NCI-H1417 treated with DMSO at 0.1 percent for 48 hours (cell line): ENCODE measurements at places on chromosomes 6 and 20.

- no peak for DNase-seq
These were observed 821.3 kb downstream of the TFAP2A start for GRCh38 chr6:9593554-9593953.

- DNase-seq, result no peak
These were observed 237.5 kb downstream of the CD83 start for GRCh38 chr6:14354919-14355572.

GRCh38 chr6:144349690-144350527 lies 64.8 kb downstream of the UTRN start:
- DNase-seq, result no peak

- DNase-seq, result no peak
These were observed 20.0 kb upstream of the HIVEP1 start for GRCh38 chr6:11992086-11992485.

GRCh38 chr6:64227863-64228262 lies 592.3 kb downstream of the PHF3 start:
- DNase-seq, result no peak

DNA sequence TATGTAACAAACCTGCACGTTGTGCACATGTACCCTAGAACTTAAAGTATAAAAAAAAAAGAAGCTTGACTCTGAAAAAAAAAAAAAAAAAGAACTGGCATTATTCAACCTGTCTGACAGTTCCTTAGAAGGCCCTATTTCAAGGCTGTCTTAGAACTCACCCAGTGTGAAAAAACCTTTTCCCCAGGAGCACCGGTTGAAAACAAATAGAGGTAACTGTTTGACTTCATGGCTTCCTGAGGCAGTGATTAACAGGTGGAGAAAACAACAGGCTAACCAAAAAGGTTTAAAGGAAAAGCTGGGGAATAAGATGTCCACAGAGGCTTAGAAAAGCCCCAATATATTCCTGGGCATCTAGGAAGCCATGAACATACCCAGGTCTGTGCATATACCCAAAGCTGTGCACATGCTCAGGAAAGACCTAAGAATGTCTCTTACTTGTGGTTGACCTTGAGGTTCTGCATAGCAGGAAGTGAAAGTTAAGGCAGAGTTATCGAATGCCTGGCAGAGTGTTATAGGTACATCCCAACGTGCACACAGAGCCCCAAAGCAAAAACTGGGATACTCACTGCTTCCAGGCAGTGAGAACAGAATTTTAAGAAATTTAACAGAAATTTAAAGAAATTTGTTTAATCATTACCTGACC lies 7.0 kb downstream of the UQCC1 start:
- DNase-seq, result no peak

- DNase-seq, result no peak
These were observed 75.4 kb upstream of the PTPN1 start for GRCh38 chr20:50434653-50435396.

DNA sequence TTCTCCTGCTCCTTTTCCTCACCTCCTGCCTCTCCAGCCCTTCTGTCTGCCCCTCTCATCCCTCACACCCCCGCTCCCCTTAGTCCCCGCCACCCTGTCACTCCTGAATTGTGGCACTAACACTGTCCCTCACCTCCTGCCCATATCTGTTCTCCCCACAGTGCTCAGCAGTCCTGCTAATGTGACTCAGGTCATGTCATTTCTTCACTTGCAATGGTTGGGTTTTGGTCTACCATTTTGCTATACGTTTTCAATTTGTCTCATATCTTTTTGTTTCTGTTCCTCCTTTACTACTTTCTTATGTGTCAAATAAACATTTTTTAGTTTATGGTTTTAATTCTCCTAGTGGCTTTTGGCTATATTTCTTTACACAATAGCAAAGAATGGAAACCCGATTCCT lies 1.3 kb upstream of the HLA-B start:
- no peak for DNase-seq

- DNase-seq, result no peak
These were observed 36.7 kb downstream of the PIM1 start for GRCh38 chr6:37206622-37207021.

GRCh38 chr6:6840831-6841291 lies 252.3 kb downstream of the LY86 start:
- DNase-seq, result no peak

DNA sequence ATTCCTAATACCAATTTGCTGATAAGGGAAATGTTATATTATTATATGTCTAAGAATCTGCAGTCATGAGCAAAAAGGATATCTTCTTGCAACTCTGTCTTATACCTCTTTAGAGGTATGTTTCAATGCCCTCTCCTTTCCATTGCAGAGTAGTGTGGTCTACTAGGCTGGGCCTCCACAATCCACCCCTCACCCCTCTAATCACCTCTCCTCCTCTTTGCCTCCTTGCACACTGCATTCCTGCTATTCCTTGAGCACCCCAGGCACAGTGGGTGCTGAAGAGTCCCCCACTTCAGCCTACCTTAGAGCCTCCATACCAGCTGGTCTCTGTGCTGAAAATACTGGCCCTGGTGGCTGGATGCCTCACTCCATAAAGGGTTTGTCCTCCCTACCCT lies 26.9 kb downstream of the ARMC2 start:
- no peak for DNase-seq

GRCh38 chr6:31657406-31658157 lies 1.9 kb downstream of the APOM start:
- DNase-seq, result no peak

DNA sequence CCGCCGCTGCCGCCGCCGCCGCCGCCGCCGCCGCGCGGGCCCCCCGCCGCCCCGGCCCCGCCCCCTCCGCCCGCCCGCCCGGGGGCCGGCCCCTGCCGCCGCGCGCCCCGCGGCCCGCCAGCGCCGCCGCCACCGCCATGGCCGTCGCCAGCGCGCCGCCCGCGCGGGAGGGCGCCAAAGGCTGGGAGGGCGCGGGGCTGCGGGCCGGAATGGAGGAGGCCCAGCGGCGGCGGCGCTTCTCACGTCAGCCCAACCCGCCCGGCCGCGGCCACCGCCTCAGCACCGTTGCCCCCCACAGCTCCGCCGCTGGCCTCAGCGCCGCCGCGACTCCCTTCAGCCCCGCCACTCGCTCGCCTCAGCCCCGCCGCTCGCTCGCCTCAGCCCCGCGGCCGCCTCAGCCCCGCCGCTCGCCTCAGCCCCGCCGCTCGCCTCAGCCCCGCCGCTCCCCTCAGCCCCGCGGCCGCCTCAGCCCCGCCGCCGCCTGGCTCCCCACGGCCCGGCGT lies 258 bp downstream of the PHF10 start:
- DNase-seq, result no peak

GRCh38 chr20:49753133-49753532 lies 39.5 kb upstream of the B4GALT5 start:
- no peak for DNase-seq

GRCh38 chr6:146489468-146490151 lies 54.0 kb upstream of the RAB32 start:
- peak; percentile 7 for DNase-seq
